ENCODE measurements at places on chromosomes 3 and 15.

- no peak for DNase-seq
Observed at GRCh38 chr15:85690561-85691231, 104.0 kb downstream of the KLHL25 start.

- peak; percentile 71 for DNase-seq
Observed at GRCh38 chr15:43412096-43412495, 41.2 kb downstream of the TUBGCP4 start.

DNA sequence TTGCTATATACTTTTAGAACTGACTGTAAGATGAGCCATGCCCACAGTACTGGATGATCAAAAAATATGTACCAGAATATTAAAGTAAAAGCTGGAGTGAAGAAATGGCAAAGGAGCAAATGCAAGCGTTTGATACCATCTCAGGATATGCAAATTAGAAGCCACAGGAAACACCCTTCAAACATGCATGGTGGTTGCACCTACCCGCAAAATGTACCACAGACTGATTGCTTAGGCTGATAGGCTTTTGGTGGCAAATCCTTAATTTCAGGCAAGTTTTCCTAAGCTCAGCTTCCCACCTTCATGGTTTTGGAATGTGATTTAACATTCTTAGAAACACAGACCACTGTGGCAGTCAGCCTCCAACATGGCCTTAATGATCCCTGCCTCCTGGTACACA is 149.0 kb downstream of the PDZRN3 start:
- DNase-seq, result no peak

DNA sequence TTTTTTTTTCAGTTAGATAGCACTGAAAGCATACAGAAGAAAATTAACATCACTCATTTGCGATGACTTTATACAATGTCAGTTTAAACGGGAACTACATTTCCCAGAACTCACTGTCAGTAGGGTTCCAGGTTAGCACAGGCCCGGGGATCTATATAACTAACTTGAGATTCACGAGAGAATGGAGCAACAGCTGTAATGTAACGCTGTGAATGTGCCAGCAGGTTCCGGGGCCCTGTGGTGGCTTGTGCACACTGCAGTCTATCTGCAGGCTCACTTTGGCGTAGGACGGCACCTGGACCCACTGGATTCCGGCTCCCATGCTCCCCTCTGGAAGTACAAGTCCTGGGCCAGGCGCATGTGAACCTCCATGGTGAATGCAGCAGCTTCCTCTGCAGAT is 19.4 kb downstream of the CCR1 start:
- no peak for DNase-seq

DNA sequence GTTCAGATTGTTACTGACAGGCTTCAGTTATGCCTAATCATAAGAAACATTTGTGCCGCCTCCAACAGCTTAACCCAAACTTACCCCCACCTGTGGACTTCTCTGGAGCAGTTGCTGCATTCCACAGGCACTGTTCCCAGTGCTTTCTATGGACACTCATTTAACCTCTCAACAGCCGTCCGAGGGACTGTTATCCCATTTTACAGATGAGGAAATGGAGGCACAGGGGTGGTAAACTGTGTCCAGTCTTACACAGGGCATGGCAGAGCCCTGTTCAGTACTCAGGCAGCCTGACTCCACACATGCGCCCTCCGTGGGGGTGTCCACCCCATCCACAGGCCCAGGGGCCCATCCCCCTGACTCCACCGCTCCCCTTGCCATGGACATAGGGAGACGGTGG is 14.3 kb upstream of the TGM5 start:
- DNase-seq, result no peak

GRCh38 chr15:77312523-77312922 is 107.4 kb downstream of the PEAK1 start:
- DNase-seq, result peak; percentile 51

GRCh38 chr3:50655009-50655830 is 19.5 kb upstream of the DOCK3 start:
- DNase-seq, result peak; percentile 61

DNA sequence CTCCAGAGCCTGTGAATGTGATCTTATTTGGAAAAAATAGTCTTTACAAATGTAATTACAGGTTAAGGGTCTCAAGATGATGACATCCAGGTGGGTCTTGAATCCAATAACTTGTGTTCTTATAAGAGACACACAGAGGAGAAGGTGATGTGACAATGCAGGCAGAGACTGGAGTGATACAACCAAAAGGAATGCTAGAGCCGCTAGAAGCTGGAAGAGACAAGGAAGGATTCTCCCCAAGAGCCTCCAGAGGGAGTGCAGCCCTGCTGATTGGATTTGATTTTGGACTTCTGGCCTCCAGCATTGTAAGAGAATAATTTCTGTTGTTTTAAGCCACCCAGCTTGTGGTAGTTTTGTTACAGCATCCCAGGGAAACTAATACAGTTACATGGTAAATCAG is 9.7 kb downstream of the MYH15 start:
- peak; percentile 22 for DNase-seq

GRCh38 chr3:48187579-48188265 is 495 bp downstream of the CDC25A start:
- peak; percentile 12 for DNase-seq

- peak; percentile 94 for DNase-seq
Observed at GRCh38 chr3:197038679-197039462, 9.3 kb upstream of the MELTF start.

All from epithelial cell of esophagus (primary cell).